ENCODE measurements at places on chromosomes 13 and 19.

GRCh38 chr19:19540064-19540714 is 2.1 kb downstream of the CILP2 start:
- DNase-seq = peak; percentile 53

DNA sequence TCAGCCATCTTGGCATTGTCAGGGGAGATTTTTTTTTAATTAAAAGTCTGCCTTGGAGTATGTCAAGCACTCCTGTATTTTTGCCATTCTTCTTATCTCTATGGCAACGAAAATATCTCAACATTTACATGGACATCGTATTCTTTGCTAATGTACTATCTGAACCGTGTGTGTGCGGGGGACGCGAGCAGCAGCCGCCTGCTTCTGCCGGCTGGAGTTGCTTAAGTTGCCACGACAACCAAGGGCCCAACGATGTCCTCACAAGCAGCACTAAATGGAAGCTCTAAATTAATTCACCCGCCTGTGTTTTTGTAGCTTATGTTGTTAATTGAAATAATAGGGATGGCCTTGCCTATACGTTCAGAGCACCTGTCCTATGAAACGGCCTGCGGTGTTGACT is 309.5 kb downstream of the TEX29 start:
- no peak for DNase-seq

GRCh38 chr13:76696370-76696769 is 189.8 kb downstream of the KCTD12 start:
- no peak for DNase-seq

- DNase-seq = no peak
These were observed 1101.4 kb downstream of the PCDH9 start for GRCh38 chr13:66128692-66129269.

DNA sequence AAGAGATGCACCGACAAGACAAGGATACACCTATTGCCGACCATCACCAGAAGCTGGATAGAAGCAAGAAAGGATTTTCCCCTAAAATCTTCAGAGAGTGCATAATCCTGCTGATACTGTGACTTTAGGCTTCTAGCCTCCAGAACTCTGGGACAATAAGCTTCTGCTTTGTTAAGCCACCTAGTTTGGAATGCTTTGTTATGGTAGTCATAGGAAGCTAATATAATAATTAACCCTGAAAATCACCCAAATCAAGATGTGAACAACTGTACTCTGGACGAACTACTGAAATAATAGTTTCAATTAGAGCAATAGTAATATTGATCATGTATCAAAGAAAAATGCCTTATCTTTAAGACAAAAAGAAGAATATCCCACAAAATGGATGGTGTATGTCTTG is 524.6 kb downstream of the EFNB2 start:
- no peak for DNase-seq

DNA sequence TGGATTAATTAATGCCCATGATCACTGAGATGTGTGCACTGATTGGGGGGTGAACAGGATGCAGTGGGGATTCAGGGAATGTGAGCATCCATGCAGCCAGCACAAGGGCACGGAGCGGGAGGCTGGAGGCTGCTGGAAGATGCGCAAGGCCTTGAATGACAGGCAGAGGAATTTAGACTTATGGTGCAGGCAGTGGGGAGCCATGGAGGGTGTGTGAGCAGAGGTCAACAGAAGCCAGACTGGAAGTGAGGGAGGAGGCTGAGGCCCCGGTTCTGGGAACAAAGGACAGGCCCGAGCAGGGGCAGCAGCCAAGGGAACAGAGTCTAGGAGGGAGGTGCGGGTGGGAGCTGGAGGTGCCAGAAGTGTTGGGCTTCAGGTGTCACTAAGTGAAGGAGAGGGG is 7.3 kb upstream of the COLGALT1 start:
- DNase-seq = no peak

GRCh38 chr19:49020931-49021895 is 2.9 kb downstream of the CGB3 start:
- no peak for DNase-seq

DNA sequence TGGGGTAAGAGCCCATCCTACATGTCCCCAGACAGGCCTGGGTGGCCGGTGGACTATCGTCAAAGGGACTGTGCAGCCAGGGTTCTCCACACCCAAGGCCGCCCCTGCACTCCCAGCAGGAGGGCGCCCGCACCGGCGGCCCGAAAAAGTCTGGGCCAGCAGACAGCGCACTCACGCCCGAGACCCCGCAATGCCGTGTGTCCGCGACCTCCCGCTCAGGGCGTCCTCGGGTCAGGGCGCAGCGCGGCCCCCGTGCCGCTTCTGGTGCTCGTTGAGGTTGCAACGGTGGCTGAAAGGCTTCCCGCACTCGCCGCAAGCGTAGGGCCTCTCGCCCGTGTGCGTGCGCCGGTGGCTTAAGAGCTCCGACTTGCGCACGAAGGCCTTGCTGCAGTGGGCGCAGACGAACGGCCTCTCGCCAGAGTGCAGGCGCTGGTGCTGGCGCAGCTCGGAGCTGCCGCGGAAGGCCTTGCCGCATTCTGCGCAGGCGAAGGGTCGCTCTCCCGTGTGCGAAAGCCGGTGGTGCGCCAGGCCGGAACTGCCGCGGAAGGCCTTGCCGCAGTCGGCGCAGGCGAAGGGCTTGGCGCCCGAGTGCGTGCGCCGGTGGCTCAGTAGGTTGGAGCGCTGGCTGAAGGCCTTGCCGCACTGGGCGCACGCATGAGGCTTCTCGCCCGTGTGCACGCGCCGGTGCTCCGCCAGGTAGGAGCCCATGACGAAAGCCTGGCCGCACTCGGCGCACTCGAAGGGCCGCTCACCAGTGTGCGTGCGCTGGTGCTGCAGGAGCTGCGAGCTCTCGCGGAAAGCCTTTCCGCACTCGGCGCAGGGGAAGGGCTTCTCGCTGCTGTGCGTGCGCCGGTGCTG is 2.8 kb upstream of the A1BG start:
- DNase-seq = no peak

DNA sequence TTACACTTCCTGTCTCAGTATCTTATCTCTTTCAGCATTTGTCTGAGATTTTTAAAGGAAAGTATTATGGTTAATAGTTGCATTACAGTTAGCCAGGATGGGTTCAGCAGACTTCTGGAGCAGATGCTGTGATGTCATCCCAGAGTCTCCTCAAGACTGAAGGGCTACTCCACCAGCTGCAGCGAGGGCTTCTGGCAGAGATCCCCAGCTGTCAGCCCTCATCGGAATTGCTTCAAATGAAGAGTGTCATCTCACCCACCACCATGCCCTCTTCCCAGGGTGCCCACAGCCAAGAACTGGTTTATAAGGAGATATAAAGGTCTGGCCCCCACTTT is 84.4 kb downstream of the FAM216B start:
- DNase-seq = no peak

DNA sequence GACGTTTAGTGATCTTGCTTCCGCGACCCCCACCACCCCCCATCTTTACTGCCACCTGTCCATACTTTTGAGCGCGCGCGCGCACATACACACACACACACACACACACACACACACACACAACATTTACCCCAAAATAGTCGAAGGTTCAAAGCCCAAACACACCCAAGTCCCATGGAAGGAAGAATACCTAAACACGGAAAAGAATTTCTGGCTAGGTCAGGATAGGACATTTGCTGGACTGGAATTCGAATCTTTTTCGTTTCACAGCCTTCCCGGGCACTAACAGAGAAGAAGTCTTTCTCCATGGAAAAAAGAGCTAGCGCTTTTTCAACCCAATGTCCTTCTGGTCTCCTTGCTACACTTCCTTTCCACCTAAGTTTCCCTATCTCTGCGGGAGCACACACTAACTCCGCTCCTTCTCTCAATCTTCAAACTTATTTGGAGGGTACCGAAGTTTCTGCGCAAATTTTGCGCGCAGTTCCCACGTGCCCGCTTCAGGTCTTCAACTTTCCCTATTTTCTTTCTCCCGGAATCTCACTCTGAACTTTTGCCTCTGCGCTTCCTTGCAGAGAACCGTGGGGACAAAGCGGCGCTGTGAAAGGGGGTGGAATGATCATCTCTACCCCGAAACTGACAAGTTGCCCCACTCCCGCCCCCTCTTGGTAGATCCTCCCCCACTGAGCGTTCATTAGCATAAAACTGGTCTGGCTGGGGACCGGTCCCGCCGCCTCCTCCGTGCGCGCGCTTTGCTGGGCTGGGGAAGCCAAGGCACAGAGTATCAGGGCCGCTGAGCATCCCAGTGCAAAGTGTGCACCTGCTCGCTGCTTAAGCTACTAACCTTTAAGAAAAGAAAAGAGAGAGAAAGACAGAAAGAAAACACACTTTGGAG is 2.7 kb downstream of the DACH1 start:
- DNase-seq = no peak

DNA sequence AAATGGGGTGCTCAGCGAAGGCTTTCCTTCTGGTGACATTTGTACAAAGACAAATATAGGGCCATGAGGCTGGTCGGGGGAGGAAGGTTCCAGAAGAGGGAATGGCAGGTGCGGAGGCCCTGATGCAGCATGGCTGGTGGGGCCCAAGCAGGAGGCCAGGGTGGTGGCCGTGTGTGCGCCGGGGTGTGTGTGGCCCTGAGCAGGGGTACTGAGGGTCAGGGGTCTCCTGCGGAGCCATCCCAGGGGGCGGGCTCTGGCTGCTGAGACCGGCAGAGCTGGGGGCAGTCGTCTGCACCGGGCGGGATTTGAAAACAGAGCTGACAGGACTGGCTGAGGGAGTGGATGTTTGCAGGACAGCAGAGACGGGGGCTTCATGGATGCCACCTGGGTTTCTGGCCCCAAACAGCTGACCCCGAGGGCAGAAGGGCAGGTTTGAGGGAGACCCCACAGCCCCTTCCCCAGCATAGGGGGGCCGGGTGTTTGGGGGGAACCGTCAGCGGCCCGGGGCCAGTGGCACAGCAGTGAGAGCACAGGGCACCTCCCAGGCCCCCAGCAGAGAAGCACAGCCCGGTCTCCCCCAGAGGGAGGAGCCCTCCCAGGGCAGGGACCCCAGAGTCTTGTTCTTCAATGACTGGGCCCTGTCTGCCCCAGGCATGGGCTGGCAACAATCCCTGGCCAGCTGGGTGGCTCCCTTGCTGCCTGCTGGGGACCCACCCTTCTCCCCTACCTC is 11.4 kb downstream of the PIAS4 start:
- DNase-seq = no peak

DNA sequence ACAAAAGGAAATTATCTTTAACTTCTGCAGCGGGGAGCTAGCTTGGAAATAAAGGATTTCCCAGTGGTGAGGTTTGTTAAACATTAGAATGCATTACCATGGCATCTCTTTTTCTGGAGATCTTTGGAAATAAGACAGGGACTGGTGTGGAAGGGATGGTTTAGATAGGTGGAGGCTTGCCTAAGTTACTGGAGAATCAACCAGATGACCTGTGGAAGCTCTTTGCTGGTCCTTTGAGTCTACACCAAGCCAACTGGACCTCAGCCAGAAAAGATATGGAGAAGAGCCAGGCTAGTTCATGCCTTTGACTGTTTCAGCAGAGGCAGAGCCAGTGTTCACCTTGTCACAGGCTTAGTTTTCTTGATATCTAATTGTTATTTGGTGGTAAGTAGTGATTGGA is 134.7 kb downstream of the KCNRG start:
- DNase-seq = no peak

GRCh38 chr13:93535251-93535650 is 308.6 kb downstream of the GPC6 start:
- DNase-seq = no peak

GRCh38 chr13:58379221-58379620 is 747.7 kb downstream of the PCDH17 start:
- DNase-seq = no peak

GRCh38 chr19:40524133-40524549 is 52.5 kb upstream of the SHKBP1 start:
- no peak for DNase-seq

GRCh38 chr13:63773476-63773875 is 2357.8 kb upstream of the PCDH20 start:
- no peak for DNase-seq

DNA sequence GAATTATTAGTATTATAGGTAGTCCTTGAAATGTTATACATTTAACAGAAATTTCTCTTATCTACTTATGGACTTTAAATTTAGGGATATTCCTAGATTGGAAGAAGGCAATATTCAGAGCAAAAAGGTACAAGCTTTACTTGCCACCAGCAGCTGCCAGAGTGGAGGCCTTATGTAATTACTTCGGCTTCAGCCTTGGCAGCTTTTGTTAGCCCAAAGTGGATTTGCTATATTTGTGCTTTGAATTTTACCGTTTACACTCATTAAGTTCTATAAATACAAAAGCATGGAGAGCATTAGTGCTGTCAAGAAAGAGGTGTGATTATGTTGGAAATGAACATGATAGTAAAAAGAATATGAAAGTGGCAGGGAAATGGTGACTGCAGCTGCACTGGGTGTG is 319.9 kb downstream of the ATP8A2 start:
- no peak for DNase-seq

GRCh38 chr13:44617648-44618047 is 41.5 kb upstream of the TSC22D1 start:
- no peak for DNase-seq

- no peak for DNase-seq
These were observed 130.5 kb downstream of the PAN3 start for GRCh38 chr13:28268800-28269223.

DNA sequence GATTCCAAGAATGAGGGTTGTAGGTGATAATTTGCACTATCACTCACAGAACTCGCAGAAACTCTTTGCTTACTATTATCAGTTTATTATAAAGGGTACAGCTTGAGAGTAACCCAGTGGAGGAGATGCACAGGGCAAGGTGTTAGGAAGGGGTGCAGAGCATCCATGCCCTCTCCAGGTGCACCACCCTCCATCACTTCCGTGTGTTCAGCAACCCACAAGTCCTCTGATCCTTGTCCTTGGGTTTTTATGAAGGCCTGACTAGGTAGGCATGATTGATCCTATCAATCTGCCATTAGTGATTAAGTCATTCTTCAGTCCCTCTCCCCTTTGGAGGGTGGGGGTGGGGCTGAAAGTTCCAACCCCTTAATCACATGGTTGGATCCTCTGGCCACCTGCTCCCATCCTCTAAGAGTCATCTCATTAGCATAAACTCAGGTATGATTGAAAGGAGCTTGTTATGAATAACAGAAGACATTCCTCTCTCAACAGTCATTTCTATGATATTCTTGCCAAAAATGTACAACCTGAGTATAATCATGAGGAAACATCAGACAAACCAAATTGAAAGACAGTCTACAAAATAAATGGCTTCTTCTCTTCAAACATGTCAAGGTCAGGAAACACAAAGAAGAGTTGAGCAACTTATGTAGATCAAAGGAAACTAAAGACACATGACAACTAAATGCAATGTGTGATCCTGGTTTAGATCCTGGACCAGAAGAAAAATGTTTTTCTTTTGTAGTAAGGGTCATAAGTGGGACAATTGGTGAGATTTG is 225.4 kb downstream of the PCCA start:
- DNase-seq = no peak

GRCh38 chr13:76833441-76833954 is 52.7 kb downstream of the KCTD12 start:
- no peak for DNase-seq

All from activated T-helper 9 cell treated with anti-CD3 and anti-CD28 coated beads, Interleukin-2, amount 50 U/mL, for 16 hours (primary cell).